Stimulated activated CD4-positive, alpha-beta T cell treated with anti-CD3 and anti-CD28 coated beads, Interleukin-15, amount 100 ng/mL, for 1 hour (primary cell): ENCODE measurements at places on chromosomes 2 and 18.

GRCh38 chr2:231227310-231228162 is 29.1 kb downstream of the ARMC9 start:
- DNase-seq: no peak

- DNase-seq: no peak
Observed at GRCh38 chr2:180033993-180034894, 27.1 kb upstream of the CWC22 start.

DNA sequence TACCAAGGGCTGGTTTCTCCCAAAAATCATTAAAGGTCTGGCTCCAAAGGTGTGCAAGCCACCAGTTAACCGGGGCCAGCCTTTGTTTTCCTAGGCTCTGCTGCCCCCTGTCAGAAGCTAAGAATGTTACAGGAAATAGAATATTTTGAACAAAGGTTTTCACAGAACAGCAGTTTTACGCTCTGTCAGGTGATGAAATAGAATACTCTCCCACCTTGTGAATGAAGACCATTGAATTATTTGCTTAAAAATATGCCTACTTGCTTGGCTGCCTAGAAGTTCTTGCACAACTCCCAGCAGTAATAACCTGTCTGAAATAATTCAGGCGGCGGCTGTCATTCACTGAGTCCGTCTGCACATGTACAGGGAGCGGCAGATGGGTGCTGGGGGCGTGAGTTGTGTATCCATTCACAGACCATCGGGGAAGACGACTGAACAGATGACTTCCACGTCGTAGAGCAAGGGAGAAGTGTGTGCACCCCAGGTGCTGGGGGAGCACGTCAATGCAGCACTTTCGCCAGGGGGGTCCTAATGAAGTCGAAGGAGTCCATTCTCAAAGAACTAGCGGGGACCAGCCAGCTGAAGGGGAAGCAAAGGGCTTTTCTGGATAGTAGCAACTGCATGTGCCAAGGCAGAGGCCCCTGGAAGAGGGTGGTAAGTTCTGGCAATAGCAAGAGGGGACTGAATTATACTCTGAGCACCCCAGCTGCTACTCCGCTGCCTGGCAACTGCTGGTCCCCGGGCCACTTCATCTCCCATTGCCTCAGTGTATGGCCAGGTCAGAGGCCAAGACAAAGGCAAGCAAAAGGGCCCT is 56.1 kb downstream of the SF3B1 start:
- DNase-seq: peak; percentile 29

DNA sequence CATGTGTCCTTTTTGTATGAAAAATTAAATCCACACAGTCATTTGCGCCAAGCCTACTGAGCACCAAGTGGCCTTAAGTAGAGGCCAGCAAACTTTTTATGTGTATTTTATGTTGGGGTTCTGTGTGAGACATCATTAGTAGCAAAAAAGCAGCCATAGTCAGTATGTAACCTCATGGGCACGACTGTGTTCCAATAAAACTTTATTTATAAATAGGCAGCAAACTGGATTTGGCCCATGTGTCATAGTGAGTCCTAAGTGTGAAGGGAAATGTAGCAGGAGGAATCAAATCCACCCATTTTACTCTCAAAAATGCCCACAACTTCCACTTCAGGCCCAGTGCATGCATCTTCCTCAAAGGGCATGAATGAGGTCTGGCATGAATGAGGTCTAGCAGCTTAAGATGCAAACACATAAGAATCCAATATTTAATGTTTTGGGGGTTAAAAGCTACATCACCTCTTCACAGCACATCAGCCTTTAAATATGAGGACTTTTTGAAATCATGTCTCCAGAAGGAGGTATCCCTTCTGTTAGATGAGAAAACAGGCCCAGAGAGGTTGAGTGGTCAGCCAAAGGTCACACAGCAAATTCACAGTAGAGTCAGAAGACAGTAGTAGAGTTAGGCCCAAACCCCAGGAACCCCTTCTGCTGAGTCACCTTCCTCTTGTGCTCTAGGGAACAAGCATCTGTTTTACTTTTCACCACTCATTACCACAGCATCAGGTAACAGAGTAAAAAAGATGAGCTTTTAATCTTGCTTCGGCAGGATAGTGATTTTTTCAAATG is 45.6 kb downstream of the MREG start:
- no peak for DNase-seq

- no peak for DNase-seq
Observed at GRCh38 chr2:200383380-200384110, 77.1 kb downstream of the SPATS2L start.

DNA sequence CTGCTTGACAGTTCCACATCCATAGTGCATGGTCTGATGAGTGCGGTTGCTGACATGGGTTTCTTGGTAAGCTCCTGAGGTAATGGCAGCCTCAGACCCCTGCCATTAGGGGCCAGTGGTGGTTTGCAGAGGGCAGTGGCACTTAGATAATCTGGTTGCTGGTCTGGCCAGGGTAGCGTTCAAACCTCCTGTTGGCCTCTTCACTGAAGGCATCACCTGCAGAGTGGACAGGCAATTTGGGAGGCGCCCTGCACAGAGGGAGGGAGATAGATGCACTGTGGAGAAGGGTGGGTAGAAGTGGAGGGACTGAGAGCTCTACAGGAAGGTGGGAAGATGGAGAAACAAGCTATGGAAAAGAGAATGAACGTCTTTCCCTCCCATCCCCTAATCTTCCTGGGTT is 3.7 kb downstream of the HTRA2 start:
- DNase-seq: no peak

DNA sequence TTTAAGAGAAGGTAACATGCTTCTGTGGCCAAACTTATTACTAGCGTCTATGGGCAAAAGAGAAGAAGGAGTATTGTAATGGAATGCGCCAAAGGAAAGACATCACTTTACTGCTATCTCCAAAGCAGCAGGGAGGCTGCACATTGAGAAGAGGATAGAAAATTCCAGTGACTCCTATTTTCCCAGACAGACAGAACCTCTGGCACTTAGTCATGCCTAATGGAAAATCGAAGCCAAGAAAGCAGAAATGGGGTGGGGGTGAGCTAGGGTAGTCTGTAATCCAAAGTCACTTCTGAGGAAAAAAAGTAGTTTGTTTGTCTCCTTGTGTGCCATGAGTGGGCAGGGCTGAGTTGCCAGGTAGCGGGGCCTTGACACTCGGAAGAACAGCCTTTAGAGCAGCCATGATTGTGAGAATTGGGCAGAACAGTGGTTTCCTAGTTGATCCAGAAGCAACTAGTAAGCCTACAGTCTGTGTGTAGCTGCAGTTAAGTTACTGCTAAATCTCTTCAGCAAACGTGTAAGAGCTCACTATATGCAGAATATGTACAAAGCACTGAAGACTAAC is 79.4 kb upstream of the FOSL2 start:
- DNase-seq: no peak

GRCh38 chr18:63444580-63444979 is 22.3 kb upstream of the VPS4B start:
- DNase-seq: no peak

DNA sequence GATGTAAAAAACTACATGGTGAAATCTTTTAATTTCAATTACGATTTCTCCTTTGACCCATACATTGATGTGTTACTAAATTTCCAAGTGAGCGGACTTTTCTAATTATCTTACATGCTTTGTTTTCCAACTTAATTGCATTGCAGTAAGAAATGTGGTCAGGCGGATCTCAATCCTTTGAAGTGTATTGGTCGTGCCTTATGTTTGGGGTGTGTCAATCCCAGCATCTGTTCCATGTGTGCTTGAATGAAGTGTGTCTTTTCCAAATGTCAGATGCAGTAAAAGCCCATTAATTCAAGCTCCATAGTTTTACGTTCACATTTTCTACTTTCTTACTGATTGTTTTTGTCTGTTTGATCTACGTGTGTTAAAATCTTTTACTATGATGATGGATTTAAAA is 113.1 kb downstream of the UXS1 start:
- no peak for DNase-seq

DNA sequence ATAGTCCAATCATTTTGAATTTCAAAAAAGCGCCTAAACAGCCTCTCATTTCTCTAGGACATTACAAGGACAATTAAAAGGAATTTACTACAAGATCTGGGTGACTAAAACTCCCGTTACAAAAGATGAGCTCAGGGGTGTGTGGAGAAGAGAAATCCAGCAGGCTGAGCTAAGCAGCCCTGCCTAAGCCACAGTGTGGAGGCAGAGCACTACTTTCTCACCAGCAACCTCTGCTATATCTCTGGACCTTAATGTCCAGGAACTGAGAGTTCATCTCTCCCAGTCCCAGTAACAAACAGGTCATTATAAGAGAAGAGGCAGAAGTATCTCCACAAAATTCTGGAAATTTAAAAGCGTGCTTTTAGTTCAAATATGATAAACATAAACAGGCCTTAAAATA is 18.9 kb upstream of the ANKRD62 start:
- no peak for DNase-seq

DNA sequence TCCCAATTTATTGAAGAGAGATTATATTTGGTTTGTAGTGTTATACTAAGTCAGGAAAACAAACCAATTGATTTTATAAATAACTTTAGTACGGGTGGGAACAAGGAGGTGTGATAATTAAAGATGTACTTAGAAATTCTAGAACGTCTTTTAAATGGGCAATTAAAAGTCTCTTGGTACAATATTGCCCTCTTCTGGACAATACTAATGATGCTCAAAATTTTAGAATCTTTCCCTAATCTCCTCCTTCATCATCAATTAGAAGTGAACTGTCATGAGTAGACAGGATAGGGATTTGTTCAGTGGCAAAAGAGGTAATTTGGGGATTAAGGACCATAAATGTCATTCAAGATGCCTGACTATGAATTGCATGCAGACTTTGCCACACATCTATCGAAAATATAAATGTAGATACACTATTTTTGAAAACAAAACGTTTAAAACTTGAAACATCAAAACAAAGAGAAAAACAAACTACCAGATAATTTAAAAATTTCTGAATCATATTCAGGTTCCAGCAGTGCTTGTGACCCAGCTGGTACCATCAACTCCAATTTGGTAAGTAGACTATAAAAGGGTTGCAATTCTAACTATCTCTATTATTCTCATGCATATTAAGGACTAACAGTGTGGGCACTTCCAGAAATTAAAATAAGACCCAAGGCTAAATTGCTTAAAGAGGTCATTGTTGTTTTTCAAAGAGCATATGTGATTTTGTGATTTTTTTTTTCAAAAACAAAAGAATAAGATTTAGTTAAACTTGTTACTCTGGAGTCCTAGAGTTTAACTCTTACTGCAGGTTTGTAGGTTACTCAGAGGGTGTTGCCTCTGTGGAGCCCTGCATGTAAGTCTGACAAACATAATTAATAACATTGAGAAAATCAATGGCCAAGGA is 123.5 kb downstream of the LAMA3 start:
- DNase-seq: no peak

DNA sequence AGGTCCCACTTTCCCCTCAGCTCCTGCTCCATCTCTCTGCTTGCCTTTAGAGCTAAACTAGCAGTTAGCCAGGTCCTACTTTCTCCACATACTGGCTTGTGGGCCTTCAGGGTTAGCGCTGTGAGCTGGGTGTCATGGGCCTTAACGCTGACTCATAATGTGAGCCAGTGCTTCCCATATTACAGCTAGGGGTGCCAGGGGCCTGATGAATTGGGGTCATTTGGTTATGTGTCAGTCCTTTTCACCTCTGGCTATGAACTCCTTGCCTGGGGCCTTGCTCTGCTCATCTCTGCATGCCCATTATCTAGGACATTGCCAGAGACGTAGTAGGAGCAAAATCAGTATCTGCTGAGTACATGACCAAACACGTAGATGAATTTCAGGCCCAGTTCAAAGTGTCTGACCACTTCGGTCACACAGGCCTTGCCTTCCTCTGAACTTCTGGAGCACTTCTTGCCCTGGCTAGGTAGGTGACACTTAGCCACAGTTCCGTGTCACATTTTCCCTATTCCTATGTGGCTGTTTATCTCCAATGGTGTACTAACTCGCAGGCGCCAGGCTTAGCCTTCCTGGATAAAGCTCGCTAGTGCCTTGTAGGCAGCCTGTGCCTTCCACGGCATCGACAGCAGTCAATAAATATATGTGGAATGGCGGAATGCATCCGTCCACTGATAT is 103.2 kb upstream of the SIX3 start:
- no peak for DNase-seq

DNA sequence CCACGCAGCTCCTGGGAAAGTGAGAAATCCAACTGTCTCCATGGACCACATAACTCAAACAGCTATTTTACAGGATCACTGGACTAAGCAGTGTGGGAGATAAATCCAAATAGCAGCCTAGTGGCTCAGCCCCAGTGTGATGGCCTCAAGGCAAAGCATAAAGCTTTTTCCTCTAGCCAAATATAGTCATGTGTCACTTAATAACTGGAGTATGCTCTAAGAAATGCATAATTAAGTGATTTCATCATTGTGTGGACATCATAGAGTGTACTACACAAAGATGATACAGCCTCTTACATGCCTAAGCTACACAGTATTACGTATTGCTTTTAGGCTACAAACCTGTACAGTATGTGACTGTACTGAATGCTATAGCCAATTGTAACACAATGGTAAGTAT is 31.8 kb upstream of the ST8SIA3 start:
- DNase-seq: no peak

DNA sequence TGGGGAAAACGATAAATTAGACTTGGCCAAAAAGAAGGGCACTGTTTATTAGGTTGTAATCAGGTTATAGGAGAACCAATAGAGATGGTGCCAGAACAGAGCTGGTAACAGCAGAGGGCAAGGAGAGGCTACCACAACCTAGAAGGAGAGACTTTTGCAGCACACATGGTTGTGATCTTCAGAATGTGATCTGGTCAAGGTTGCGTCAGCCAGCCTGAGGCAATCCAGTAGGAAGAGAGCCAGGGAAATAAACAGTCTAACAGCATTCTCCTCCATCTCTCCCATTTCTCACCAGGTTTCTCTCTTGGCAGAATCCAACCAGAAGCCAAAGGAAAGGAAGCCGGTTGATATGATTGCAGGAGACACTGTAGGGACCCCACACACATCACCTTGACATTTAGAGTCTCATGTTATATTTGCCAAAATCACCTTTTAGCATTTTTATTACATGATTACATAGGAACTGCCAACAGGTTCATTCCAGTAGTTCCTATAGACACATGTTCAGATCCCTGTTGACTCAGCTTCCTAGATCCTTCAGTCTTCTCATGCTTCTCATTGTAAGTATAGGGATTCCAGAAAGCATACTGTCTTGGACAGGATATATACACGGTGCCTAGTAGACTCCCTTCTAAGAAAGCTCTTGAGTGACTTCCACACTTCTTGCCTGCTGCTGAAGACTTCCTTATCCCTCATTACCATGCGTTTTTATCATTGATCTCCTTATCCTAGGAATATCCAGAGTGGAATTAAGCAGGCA is 17.6 kb upstream of the SPATS2L start:
- no peak for DNase-seq
